Activated T-helper 9 cell treated with anti-CD3 and anti-CD28 coated beads, Interleukin-2, amount 50 U/mL, for 16 hours (primary cell): ENCODE measurements at places on chromosomes 16 and 17.

GRCh38 chr16:84184775-84185174 is 2.1 kb downstream of the TAF1C start:
- no peak for DNase-seq

DNA sequence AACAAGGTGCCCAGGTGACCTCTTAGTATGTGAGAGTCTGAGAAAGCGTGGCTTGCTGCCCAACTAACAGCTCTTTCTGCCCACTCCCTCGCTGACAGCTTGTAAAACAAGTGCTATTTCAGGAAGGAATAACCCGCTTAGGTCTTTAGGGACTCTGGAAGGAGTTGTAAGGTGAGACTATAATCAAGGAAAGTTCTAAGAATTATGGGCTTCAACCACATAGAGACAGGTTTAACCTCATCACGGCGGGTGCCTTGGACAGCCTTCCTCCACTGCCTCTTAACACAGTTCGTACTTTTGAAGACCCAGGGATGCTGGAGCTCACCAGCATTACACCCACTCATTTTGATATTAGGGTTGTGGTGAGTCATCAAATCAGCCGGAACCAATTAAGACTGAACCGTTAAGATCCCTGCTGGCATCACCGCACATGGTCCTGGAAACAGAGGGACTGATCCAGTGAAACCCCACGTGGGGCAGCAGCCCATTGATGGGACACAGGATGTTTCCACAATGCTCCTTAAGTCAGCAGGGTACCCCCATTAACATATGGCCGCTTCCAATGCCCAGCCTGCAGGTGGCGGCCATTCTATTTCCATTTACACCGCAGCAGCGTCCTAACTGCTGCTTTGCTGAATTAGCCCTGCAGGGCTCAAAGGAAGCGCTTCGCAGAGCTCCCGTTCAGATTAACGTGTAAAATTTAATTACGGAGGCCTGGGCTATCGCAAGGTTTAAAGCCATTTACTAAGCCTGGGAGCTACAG is 176.6 kb upstream of the SDK2 start:
- DNase-seq, result no peak

DNA sequence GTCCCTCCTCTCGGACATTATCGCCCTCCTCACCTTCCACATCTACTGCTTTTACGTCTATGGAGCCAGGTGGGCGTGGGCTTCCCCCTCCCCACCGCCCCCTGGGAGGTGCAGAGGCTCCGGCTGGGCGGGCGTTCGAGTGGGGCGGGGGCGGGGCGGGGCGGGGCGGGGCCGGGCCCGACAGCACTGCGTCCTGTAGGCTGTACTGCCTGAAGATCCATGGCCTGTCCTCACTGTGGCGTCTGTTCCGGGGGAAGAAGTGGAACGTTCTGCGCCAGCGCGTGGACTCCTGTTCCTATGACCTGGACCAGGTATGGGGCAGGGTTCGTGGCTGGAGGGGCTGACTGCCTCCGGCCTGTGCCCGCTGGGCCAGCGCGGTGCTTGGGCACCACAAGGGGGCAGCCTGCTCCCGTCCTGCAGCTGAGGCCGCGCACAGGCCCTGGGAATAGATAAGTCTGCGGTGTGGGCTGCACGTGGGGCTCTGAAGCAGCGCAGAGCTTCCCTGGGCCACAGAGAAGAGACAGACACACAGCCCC is 9.2 kb downstream of the PIGQ start:
- peak; percentile 31 for DNase-seq

DNA sequence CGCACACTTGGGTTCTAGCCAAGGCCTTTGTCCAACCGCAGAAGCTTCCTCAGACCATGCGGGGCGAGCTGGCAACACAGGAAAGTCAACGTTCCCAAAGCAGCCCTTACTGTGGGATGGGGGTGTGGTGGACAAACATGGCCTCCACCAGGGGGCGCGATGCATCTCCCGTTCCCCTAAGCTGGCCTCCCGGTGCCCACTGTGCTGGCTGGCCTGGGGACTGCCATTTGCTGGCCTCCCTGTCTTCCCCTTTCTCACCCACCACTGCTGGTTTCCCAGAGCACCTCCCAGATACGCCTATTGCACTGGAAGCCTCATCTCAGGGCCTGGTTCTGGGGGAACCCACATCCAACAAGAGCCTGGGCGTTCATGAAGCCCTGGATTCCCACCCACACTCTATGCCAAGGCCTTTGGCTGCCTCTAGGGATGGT is 145.3 kb downstream of the IRF8 start:
- no peak for DNase-seq

DNA sequence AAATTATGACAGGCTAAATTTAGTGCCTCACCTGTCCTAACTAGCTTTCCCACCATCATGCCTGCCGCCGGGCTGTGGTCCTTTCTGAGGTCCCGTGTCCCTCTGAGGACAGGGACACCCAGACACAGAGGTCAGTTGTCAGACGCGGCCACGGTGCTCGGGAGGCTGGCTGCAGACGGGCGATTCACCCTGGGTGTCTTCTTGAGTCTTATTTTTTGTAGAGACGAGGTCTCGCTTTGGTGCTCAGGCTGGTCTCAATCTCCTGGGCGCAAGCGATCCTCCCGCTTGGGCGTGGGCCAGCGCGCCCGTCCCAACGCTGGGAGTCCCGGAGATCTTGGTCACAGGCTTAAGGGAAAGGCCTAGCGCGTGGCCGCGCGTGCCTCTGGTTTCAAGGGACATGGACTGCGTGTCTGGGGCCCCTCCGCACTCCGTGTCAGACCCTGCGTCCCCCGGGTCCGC is 797 bp upstream of the RAB11FIP3 start:
- no peak for DNase-seq

GRCh38 chr17:49342575-49342936 is 19.5 kb downstream of the ZNF652 start:
- DNase-seq, result no peak

DNA sequence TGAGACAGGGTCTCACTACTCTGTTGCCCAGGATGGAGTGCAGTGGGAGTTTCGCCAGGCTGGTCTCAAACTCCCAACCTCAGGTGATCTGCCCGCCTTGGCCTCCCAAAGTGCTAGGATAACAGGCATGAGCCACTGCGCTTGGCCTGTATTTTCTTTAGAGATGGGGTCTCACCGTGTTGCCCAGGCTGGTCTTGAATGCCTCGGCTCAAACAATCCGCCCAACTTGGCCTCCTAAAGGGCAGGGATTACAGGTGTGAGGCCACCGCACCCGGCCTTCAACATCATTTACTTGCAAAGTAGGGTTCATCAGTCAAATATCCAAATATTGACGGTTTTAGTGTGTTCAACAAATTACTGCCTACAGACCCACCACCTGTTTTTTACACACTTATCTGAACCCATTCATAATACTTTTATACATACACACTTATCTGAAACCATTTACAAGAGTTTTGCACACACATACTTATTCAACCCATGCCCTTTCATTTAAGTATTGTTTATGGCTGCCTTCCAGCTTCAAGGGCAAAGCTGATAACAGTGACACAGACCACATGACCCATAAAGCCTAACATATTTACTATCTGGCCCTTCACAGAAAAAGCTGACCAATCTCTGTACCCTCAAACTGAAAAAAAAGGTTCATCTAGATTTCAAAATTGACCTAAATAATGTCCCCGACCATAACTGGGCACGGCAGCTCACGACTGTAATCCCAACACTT is 11.9 kb downstream of the TMEM170A start:
- DNase-seq, result no peak

GRCh38 chr17:80327518-80327917 is 66.9 kb downstream of the RNF213 start:
- no peak for DNase-seq

GRCh38 chr16:47323241-47323640 is 137.6 kb downstream of the ITFG1 start:
- no peak for DNase-seq
